ENCODE measurements at places on chromosomes 6 and 20.

DNA sequence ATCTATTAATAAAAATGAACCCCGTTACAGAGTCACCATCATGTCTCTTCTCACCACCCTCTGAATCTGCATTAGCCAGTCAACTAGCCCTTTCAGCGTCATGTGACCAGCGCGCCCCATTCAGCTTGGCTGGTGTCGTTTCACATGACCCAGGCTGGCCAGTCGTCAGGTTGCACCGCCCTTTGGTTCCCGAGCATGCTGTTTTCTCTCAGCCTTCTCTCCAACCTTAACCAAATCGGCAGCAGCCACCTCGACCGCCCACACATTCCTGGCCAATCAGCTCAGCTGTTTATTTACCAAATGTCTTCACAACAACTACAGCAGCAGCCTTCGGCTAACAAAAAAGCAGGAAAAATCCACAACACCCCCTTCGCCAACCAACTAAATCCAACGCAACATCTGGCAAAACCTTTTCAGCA, 5.6 kb downstream of the SRSF3 start:
- no peak for DNase-seq

DNA sequence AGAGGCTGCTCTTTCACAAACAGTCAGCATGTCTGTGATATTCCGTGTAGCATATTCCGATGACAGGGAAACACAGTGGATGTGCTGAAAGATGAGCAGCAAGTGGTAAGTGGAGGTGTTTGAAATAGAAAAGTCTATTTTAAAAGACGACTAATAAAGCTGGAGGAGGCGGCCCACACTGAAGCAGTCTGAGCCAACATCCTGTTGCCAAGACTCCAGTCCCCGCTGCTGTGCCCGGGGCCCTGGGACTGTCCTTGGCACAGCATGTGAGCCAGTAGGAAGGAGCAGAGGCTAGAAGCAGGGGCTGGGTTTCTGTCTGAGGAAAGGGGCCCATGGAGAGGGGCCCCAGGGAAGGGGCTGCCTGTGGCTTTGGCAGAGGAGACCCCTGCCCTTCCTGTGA, 351.5 kb upstream of the CHD6 start:
- DNase-seq = no peak

DNA sequence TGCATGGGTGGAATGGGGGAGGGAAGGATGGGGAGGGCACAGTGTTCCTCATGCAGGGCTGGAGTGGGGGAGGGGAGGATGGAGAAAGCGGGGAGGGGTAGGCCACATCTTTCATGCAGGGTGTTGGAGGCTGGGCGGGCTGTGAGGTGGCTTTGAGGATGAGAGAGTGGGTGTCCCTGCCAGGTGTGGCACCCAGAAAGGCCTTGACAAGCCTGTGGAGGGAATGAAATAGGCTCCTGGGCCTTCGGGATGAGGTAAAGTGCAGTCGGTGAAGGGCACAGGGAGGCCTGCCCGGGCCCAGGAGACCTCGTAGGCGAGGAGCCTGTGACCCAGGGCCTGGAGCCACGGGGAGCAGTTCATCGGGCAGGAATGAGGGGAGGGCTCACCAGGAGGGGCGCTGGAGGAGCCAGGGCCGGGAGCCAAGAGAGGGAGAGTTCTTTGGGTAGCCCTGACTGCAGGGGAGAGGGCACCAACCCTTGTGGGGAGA, 7.6 kb downstream of the CEBPB start:
- no peak for DNase-seq

- no peak for DNase-seq
Observed at GRCh38 chr6:160881148-160881808, 110.3 kb upstream of the MAP3K4 start.

- no peak for DNase-seq
Observed at GRCh38 chr6:156310701-156311100, 466.5 kb upstream of the ARID1B start.

- DNase-seq = no peak
Observed at GRCh38 chr6:94215552-94215951, 796.2 kb upstream of the EPHA7 start.

- DNase-seq = no peak
Observed at GRCh38 chr6:1849691-1850090, 240.0 kb downstream of the FOXC1 start.

DNA sequence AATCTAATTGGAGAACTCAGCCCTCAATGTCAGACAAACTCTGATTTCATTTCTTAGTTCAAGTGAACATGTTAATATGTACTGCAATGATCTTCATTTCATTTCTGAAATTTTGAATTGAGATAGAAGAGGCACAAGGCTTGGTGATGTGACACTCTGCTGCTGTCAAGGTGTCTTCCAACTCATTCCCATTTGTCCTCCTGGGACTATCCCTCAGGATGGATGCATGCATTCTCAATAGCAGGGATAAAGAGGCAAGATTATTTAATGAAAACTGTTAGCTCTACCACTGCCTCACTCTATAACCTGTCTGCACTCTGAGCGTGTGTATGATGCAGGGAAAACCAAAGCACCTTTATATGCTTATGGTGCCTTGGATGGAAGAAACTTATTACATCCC, 78.7 kb downstream of the PLCB1 start:
- no peak for DNase-seq

GRCh38 chr20:62608218-62608565, 34.1 kb upstream of the SLCO4A1 start:
- no peak for DNase-seq

DNA sequence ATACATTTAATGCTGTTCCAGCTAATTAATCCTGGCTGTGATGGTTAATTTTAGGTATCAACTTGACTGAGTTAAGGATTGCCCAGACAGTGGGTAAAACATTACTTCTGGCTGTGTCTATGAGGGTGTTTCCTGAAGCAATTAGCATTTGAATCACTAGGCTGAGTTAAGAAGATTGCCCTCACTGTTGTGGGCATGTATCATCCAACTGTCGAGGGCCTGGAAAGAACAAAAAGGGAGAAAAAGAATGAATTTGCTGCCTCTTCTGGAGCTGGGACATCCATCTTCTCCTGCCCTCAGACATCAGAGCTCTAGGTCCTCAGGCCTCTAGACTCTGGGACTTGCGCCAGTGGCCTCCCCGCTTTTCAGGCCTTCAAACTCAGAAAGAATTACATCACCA, 34.3 kb downstream of the SDHAF4 start:
- no peak for DNase-seq

DNA sequence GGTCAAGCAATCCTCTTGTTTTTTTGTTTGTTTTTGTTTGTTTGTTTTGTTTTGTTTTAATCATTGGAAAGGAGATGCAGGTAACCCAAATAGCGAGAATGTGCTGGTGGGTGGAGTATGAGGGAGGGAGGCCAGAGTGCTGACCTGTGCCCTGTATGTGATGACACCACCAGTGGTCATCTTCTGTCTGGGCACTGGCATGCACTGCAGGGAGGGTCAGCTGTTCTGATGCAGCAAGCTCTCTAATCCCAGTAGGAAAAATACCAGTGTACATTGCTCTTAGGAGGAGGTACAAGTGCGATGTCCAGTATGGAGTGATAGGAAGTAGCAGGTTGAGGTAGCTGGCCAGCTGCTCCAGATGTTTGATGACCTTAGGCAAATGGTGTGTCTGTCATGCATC, 2.9 kb upstream of the CST1 start:
- DNase-seq = no peak

GRCh38 chr6:24072038-24072746, 53.8 kb upstream of the NRSN1 start:
- DNase-seq = no peak

DNA sequence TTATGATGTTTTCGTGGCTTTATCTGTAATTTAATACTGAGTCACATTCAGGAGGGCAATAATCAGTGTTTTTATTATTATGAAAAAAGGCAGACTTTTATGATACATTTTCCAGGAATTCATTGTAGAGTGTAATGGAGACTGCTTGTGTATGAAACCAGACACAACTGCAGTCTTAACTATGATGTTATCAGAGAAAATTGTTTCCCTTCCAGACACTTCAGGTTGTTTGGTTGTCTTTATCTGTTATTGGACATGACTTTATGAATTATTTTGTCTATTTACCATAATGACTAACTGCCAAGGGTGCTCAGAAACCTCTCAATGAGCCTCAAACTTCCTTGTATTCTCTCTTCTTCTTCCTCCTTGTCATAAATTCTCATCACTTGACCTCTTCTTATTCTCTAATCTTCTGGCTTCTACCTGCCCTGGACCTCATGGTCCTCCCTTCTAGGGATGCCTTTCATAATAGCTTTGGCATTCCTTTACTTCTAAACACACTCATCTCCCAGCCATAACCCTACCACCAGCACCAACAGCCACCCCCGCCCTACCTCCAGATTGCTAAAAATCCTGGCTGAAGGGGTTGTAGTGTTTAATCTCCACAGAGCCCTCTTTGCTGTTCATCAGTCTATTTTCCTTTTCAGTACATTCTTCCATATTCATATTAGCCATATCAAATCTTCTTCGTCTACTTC, 492.5 kb downstream of the CDKAL1 start:
- DNase-seq = no peak

DNA sequence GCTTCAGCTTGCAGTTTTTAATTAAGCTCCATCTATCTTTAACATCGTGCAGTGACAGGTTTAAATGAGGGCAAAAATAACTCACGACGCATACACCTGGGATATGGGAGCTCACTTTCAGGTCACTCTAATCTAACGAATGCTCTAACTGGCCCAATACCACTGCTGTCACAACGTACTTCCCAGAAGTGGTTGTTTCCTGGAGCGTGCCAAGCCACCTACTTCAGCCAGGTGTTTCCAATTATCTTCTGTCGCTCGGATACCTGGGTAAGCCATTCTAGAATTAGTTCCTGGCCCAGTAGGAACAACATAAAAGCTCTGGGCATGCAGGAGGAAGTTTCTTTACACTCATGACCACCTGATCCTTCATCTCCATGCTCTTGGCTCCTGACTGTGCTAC, 147.4 kb downstream of the FOXC1 start:
- DNase-seq = no peak

- DNase-seq = no peak
Observed at GRCh38 chr20:19531446-19531845, 226.6 kb upstream of the RIN2 start.

DNA sequence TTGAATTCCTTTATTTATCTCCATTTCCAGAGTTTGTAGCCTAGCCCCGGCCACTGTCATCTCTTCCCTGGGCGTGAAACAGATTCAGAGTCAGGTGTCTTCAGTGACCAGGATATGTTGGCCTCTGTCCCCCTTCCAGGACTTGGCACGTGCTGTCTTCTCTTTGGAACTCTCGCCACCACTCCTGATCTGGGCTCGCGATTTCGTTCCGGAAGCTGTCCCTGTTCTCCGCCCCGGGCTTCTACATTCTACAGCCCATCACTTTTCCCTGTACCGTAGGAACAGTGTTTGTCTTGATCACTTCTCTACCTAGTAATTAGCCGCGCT, 739 bp downstream of the GSS start:
- no peak for DNase-seq

DNA sequence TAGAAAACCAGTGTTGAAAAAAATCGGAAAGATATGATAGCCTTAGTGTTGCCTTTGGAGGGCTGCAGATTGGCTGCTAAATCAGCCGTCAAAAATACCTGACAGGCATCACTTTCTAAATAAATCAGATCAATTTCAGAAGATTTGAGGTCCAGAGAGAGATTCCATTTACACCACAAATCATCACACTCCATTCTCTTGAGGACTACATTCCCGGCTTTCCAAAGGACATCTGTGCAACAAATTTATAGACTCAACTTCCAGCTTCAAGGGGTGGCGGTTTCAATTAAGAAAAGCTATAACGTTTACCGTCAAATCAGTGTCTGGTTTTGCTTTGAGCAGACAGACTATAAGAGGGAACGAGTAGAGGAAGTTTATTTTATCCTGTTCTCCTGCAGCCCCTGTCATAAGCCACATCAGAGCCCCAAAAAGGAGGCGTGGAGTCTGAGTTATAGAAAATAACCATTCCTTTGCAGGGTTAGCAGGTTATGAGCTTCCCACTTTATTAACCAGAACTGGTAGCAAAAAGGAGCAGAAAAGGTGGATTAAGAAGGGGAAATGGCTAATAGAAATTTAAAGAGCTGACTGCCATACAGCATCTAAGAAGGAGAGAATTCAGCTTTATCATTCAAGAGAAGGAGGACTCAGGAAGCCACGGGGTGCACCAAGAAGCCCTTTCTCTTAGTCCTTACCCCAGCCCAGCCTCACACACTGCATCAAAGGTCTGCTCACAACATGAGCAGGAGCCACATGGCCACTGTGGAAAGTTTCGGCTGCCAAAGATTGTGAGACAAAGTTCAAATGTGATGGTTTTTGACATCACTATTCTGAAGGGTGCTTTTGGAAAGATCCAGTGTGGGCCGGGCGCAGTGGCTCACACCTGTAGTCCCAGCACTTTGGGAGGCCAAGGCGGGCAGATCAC, 12.9 kb upstream of the UQCC2 start:
- no peak for DNase-seq

GRCh38 chr20:3970016-3970415, 45.3 kb downstream of the RNF24 start:
- no peak for DNase-seq

DNA sequence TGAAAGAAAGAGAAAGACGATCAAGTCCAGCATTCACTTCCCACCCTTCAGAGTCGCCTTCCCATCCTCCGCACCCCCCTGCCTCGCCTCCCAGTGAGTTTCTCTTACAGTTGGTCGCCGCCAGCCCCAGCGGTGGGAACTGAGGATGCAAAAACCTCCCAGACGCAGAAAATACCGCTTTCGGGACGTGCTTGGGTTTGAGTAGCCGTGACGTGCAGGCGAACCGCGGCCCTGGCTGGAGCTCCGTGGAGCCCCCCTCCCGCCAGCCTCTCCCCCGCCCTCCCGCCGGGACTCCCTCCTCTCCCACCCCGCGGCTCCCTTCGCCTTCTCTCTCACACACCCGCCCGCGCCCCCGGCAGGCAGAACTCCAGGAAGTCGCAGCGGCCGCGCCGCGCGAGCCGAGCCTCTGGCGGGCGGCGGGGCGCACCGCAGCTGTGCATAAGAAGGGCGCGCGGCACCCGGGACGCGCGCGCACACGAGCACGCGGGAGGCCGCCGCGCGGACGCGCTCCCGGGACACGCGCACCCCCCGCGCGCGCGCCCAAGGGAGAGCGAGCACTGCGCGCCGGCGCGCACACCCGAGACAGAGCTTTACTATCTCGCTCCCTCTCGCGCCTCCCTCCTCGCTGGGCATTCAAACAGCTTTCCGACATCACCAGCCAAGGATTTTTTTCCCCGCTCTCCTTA, at the start of gene ADGRB3:
Gene ADGRB3 (plus strand): TSS at position 557 of the 686 bp plus-strand sequence. CDS start 3,394 bp downstream, outside the sequence.
- DNase-seq = peak; percentile 86

DNA sequence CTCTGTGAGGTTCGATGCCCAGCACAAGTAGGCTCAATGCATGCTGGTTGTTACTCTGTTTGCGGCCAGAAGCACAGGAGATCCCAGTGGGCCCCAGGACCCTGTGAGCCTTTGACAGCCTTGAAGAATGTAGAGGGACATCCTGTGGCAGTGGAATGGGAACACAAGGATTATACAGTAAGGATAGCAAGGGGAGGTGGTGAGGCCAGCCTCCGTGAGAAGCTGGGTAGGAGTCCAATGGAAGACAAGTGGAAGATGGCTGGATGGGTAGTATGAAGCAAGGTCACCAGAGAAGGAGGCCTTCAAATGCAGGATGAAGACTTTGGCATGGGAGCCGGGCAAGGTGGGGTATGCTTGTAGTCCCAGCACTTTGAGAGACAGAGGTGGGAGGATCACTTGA, 622.9 kb upstream of the CDH4 start:
- DNase-seq = no peak

Measured in mesothelial cell of epicardium (in vitro differentiated cells).